ENCODE measurements at places on chromosomes 12 and 14.
A peak's percentile ranks its signal among the peaks of the same experiment; 100 is the strongest.

- DNase-seq: no peak
Measured at GRCh38 chr14:76346391-76347160, 29.4 kb upstream of the ESRRB start.

DNA sequence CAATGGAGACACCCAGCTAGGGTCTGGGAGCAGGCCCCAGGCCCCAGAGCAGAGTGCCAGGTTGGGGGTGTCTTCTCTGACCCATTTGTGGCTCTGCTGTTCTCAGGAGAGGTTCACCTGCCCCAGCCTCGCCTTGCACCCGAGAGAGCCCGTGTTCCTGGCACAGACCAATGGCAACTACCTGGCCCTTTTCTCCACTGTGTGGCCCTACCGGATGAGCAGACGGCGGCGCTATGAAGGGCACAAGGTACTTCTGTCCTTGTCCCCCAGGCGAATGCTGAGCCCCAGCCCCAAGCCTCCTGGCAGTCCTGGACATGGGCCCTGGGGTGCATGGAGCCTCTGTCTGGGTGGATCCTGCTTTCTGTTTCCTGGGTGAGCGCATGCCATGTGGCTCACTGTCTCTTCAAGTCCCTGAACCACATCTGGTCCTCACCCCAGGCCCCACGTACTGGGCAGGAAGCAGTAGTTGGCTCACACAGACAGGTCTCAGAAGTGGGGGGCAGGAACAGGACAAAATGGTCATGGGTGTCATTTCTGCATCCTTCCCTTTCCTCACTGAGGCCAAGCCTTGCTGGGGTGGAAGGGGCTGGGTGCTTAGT, 58.2 kb downstream of the BEGAIN start:
- DNase-seq: no peak

GRCh38 chr12:114229150-114229549, 176.8 kb downstream of the TBX5 start:
- no peak for DNase-seq

DNA sequence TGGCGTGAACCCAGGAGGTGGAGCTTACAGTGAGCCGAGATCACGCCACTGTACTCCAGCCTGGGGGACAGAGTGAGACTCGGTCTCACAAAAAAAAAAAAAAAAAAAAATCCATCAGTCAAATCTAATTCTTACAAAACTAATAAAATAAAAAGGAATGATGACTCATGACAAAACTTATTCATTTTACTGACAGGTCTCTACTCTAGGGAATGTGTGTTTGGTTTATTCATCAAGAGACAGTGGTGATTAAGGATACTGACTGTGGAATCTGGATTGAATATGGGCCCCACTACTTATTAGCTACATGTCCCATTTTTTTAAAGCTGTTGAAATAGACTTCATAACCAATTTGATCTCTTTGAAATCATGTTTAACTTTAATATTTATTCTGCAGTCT, 29.3 kb upstream of the GAS2L3 start:
- DNase-seq: no peak

DNA sequence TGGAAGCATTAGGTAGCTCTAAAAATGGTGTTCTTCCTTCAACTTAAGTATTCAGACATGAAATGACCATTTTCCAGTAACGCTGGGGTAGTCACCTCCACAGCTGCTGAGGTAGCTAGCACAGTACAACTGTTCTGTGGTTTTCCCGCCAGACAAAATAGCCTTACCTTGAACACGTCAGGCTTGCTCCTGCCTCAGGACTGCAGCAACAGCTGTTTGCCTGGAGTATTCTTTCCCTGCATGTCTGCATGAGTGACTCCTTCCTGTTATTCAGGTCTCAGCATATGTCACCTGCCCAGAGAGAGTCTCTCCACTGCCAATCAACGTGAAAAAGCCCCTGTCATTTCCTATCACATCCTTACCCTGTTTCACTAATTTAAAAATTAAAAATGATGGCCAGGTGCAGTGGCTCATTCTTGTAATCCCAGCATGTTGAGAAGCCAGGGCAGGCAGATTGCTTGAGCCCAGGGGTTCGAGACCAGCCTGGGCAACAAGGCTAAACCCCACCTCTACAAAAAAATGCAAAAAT, 37.9 kb downstream of the WDR89 start:
- DNase-seq: no peak

DNA sequence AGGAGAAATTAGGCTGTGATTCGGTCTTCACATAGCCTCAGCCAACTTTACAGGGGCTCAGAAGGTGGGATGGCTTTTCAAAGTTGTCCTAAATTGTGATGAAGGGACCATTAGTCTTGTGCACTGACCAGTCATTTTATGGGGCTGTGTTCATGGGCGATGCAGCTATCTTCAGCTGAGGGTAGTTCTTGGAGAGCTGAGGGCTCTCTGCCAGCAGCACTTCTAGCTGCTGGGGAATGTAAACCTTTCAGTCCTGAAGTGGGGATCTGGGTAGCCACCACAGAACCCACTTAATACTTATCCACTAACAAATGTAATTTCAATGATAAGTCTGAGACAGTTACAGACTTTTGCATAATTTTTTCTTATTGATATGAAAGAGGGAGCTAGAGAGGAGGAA, 270.6 kb downstream of the AEBP2 start:
- no peak for DNase-seq

DNA sequence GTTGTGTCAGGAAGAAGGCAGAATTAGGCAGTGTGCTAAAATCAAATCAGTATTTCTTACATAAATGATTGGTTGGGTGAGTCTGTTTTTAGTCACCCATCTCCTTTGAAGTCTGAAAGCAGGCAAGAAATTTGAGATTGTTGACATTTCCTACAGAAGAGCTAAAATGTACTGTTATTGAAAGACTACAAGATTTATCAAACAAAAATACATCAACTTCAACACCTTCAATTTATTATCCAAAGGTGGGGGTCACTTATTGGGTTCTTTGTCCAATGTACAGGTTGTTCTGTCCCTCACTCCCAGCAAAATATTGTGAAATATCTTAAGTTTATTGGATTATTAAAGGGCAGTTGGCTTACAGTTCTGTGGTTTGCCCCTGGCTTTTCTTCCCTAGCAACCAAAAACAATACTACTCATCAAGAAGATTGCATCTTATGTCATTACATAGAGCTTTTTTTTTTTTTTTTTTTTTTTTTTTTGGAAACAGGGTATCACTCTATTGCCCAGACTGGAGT, 20.6 kb upstream of the PKP2 start:
- DNase-seq: peak; percentile 89

- DNase-seq: no peak
Measured at GRCh38 chr12:106113824-106114446, 24.8 kb downstream of the NUAK1 start.

GRCh38 chr12:80935111-80935510, 2.6 kb downstream of the LIN7A start:
- DNase-seq: no peak

DNA sequence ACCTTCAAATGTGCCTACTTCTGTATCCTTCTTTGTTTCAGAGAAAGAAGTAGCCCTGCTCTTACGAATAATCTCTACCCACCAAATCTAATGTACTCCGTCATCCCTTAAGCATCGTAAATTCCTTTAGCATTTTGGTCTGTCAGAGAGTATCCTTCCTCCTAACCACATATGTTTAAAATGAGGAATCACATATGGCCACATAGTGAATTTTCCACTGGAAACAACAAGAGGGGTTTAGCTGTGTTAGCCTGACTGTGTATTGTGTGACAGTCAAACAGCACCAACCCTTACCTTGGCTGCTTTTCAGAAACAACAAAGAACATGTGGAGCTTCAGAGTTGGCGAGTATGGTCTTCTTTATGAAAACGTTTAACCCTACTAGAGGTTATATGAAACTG, 5.5 kb downstream of the LUM start:
- no peak for DNase-seq

DNA sequence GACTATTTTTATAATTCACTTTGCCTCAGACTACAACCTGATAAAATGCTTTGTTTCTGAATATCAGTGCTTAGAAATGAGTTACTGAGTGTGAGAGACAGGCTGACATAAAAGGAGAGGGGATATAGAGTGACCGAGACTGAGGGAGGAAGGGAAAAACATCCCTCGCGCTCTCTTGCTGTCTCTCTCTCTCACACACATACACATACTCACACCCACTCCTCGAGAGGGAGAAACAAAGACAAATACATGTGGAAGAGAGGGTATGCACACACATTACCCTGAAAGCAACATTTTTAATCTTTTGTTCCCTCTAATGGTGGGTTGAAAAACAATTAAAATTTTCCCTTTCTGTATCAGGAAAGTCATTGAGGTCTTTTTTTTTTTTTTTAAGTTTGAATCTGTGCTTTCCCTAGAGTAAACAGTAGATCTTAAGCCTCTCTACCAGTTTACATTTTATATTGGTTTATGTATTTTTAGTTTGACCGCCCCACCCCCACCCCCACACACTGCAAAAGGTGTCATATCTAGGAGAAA, 45.3 kb downstream of the FRS2 start:
- DNase-seq: no peak

- no peak for DNase-seq
Measured at GRCh38 chr14:42854061-42854460, 1247.4 kb downstream of the LRFN5 start.

GRCh38 chr14:58574623-58575022, 63.1 kb upstream of the DACT1 start:
- DNase-seq: no peak

DNA sequence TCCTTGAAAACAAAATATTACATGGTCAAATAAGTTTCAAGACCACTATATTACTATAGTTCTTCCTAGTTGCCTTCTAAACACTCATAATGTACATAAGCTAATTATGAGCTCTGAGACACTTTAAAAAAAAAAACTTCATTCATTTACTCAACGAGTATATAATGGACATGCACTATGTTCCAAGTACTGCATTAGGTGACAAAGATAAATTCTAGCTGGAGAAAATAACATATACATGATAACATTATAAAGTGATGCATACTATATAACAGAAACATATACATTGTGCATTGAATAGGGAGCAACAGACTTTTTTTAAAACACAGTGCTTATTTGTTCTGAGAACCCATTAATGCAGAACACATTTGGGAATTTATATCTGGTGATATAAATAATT, 202.3 kb downstream of the NELL2 start:
- DNase-seq: no peak

- no peak for DNase-seq
Measured at GRCh38 chr14:97306133-97306759, 509.1 kb downstream of the VRK1 start.

DNA sequence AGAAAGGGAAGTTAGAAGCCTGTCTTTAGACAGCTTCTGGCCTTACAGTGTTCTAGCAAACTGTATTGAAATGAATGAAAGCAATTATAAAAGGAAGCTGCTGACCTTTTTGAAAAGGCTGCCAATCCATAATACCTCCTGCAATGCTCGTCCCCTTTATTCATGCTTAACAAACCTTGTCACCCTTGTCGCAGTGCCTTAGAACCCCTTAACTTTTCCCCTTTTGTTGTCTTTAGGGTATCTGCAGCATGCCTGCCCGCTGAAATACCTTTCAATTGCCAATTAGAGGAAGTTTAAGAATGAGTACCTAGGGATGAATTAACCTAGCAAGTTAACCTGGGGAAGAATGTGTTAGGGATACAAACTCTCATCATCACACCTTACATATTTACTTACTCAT, 731.2 kb downstream of the RERGL start:
- DNase-seq: no peak

- no peak for DNase-seq
Measured at GRCh38 chr14:24422694-24423601, 6.5 kb downstream of the CBLN3 start.

- DNase-seq: no peak
Measured at GRCh38 chr12:24820872-24821271, 128.0 kb downstream of the BCAT1 start.

DNA sequence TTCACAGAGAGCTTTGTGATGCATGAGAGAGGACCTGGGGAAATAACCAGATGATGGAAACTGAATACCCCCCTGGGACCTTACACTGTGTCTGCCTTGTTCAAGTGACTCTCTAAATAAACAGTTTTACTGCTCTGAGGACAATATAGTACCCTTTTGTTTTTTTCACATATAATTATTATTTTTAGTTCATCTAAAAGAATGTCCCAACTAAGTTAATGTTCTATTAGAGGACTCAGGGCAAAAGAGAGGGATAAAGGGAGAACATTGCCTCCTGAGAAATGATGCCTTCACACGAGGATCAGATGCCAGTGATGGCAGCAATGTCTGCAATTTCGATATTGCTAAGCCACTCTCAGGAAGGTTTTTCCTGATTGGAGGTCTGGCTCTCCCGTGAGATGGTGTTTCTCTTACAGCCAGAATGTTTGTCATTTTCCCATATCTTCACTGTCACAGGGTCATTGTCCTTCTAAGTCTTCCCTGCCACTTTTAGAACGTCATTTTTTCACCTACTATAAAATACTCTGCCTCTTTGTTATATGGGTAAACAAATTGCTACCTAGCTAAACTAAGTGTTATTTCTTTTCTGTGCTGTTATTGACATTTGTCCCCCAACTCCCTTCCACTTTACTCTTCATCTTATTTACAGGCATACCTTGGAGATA, 201.6 kb downstream of the RAD51B start:
- DNase-seq: no peak

- no peak for DNase-seq
Measured at GRCh38 chr12:55938826-55939501, 8.0 kb downstream of the DGKA start.

DNA sequence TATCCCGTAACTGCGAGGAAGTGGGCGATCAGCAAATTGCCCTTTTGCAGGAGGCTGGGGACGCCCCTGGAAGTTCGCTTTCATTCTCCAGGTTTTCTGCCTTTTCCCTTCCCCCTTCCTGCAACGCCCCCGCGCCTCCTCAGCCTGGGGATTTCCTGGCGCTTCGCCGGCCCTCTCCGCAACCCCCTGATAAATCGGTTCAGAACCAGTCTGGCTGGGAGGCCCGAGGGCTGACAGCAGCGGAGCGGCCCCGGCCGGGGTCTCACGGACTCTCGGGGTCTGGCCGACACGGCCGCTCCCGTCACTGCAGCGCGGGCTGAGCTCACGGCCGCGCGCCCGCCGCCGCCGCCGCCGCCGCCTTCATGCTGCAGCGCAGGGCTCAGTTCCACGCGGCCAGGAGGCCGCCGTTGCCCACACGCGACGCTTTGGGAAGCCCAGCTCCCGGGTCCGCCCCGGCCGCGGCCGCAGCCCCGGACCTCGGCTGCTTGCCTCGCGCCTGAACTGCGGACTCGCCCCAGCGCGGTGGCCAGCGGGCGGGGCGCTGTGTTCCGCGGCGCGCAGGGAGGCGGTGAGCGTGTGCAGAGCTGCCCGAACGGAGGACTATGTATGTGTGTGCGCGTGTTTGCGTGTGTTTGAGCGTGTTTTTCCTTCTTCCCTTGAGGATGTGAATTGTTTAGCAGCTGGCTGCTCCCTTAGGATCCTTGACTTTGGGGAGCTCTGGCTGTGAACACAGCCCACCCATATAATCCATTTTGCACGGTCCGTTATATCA, at the start of gene LRFN5:
Gene LRFN5 (plus strand): TSS at position 345 of the 772 bp plus-strand sequence.
- no peak for DNase-seq

DNA sequence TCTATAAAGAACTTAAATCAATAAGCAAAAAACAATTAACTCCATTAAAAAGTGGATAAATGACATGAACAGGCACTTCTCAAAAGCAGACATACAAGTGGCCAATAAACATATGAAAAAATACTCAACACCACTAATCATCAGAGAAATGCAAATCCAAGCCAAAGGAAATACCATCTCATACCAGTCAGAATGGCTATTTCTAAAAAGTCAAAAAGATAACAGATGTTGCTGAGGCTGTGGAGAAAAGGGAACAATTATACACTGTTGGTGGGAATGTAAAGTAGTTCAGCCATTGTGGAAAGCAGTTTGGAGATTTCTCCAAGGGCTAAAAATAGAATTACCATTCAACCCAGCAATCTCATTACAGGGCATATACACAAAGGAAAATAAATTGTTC, 234.5 kb upstream of the PLXNC1 start:
- no peak for DNase-seq

- no peak for DNase-seq
Measured at GRCh38 chr12:3086729-3087323, 9.6 kb downstream of the TSPAN9 start.

Measured in kidney glomerular epithelial cell (primary cell).